ENCODE measurements at places on chromosomes 11 and 22. TPM values are rescaled to one million over a fixed set of nuclear protein-coding genes. Genes with fewer than 3 reads are reported as not detected.

- no peak for DNase-seq
These were observed 5.6 kb upstream of the SMCO4 start for GRCh38 chr11:93548679-93549319.

DNA sequence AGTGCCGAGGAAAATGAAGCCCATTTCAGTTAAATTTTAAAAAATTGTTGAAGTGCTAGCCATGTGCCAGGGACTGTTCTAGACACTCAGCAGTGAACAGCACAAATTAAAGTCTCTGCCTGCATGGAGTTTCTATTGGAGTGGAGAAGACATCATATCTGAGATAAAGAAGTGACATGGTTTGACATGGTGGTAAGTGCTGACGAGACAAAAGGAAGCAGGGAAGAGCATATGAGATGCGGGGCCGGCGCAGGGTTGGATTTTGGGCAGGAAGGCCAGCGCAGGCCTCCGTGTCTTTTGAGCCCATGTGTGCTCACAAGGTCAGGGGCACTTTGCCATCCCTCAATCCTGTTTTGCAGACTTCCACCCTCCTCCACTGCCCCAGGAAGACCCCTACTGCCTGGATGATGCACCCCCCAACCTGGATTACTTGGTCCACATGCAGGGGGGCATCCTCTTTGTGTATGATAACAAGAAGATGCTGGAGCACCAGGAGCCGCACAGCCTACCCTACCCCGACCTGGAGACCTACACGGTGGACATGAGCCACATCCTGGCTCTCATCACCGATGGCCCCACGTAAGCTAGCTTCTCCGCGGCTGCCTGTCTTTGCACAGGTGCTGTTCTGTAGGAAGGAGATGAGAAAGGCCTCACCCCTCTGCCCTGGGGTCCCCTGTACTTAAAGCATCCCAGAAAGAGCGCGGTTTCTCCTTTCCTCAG, 29.6 kb downstream of the AMPD3 start:
- DNase-seq: no peak

DNA sequence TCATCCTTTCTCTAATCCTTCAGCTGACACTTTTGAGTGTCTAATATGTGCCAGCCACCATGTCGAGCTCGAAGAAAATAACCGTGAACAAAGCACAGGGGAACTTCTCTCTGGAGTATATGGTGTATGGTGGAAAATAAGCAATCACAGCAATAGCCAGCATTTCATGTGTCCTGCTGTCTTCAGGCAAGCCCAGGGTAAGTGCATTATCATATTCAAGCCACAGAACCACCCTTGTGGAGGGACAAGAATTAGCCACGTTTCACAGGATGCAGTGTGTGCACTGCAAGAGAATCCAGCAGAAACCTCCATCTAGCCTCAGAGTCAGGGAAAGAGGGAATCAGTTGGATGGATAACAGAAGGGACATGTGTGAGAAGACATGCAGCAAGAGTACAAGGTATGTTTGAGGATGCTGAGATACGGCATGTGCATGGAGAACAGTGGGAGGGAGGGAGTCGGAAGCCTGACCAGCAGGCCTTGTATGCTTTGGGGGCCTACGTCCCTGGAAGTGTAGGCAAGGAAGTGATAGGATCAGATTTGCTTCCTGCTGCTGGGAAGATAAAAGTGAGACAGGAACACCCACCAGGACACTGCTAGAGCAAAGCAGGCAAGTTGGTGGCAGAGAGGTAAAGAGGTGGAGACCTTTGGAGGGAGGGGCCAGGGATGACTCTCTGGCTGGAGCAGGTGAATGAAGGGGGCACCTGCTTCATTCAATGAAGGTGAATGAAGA, 14.7 kb upstream of the GNAZ start:
- DNase-seq: no peak

DNA sequence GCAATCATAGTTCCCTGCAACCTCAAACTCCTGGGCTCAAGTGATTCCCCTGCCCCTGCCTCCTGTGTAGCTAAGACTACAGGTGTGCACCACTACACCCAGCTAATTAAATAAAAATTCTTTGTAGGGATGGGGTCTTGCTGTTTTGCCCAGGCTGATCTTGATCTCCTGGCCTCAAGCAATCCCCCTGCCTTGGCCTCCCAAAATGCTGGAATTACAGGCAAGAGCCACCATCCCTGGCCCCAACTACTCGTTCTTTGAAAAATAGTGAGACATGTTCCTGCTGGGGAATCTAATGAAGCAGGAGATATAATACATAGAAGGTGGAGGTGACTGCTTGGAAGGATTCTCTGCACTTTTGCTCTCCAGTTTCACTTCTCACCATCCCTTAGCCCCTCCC, 40.1 kb upstream of the RFPL3 start:
- DNase-seq: no peak

- no peak for DNase-seq
These were observed 45.1 kb upstream of the CBX7 start for GRCh38 chr22:39197578-39197977.

- no peak for DNase-seq
These were observed 7.6 kb upstream of the CTR9 start for GRCh38 chr11:10743354-10744000.

GRCh38 chr11:32213223-32213622, 122.3 kb downstream of the RCN1 start:
- no peak for DNase-seq

DNA sequence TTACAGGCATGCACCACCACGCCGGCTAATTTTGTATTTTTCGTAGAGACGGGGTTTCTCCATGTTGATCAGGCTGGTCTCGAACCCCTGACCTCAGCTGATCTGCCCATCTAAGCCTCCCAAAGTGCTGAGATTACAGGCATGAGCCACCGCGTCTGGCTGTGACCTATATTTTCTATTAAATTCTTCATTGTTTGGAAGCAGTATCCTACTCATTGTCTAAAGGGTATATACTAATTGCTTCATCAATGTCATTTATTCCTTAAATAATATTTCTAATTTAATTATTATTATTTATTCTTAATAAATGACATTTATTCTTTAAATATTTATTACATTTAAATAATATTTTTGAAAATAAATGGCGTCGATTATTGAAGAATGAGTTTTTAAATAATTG, 817.3 kb upstream of the API5 start:
- DNase-seq: no peak

DNA sequence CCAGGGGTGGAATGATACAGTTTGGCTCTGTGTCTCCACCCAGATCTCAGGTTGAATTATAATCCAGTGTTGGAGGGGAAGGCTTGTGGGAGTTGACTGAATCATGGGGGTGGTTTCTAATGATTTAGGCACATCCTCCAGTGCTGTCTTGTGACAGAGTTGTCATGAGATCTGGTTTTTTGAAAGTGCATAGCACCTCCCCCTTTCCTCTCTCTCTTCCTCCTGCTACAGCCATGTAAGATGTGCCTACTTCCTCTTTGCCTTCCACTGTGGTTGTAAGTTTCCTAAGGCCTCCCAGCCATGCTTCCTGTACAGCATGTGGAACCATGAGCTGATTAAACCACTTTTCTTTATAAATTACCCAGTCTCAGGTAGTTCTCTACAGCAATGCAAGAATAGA, 45.1 kb downstream of the THAP12 start:
- DNase-seq: no peak

- no peak for DNase-seq
These were observed 3.5 kb downstream of the IFT27 start for GRCh38 chr22:36772451-36772850.

DNA sequence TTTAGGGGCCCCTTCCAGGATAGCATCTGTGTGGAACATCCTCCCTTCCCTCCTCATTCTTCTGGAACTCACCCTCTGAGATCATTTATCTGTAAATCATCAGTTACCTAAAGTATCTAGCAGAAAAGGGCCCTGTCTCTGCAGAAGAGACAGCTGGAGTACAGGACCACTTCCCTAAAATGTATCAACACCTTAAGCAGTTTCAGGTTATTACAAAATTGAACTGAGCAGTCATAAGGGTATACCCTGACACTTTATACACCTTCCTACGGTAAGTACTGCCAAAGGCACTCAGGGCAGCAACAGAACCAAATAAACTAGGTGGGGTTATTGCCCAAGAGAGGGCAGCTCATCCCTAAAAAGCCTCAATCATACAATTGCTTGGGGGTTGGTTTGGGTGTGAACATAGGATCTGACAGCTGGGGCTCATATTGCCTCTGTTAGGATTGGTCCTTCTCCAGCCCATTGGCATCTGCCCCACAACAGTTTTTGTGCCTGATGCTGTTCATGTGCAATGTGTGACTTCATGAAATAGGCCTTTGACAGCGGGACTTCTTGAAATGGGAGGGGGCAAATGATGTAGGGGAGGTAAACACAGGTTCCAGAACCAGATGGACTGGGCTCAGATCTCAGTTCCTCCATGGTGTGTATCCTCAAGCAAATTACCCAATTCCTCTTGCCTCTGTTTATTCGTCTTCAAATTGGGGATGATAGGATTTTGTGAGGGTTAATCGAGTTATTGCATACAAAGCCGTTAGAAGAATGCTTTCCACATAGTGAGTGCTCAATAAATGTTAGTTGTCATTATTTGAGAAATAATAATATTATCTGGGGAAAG, 2.9 kb downstream of the POU2AF3 start:
- no peak for DNase-seq

- DNase-seq: no peak
These were observed 42.3 kb downstream of the OSBPL5 start for GRCh38 chr11:3122775-3123201.

- no peak for DNase-seq
These were observed 15.7 kb upstream of the IL10RA start for GRCh38 chr11:117970400-117971024.

- DNase-seq: no peak
These were observed 33.4 kb downstream of the ADM start for GRCh38 chr11:10338287-10338686.

DNA sequence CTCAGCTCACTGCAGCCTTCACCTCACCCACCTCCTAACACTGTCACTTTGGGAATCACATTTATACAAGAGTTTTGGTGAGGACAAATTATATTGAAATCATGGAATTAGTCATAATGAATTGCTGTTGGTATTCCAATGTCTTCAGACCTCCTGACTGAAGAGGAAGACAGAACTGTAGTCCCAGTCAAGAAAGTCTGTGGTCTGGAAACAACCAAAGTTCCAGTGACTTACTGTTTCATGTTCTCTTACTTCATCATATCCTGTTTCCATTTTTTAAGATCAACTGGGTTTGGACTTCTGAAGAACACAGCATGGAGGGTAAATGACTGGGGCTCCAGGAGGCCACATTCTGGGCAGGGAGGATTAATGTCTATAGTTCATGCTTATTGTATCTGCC, 43.0 kb upstream of the HIPK3 start:
- no peak for DNase-seq

DNA sequence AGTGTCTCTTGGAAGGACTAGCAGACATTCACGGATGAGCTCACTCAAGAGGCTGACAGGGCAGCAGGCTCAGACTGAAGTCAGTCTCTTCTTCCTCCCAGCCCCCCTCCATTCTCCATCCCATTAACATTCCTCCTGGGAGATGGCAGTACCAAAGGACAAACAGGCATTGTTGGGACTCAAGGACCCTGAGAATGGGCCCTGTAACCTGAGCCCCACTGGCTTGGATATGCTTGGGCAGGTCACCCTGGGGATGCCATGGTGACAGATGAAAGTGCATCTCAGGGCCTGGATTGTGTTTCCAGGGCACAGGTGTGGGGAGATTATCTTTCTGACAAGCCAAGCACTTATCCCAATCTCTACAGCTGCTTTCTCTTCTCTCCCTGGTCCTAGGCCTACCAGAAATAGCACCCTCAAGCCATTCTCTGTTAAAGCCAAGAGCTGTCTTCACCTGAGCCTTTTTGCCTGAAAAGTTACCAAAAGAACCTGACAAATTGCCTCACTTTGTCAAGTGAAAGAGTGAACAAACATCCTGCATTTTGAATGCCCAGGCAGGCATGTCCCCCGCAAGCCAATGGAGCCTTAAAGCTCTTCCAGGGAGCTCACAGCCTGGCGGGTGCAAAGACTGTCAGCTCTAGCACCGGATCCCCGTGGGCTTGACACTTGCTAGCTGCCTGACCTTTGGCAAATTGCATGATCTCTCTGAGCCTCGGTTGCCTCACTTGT, 366.0 kb upstream of the NARS2 start:
- no peak for DNase-seq

- DNase-seq: no peak
These were observed 60.7 kb downstream of the LRRC32 start for GRCh38 chr11:76609736-76610370.

DNA sequence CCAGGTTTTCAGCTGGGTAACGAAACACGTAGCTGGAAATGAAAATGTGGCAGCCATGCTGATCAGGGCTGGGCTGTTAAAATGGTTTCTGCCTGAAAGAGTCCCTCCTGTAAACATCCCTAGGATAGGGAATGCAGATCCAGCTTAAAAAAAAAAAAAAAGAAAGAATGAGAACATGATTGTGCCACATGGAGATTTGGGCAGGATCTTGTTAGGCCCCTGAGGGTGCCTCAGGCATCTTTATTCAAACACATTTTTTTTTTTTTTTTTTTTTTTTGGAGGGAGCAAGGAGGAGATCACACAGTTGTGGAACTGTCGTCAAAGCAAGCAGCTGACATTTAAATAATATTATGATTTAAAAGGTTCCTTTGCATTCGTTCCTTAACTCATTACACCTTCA, 900.3 kb downstream of the OPCML start:
- no peak for DNase-seq

GRCh38 chr11:123434262-123434661, 4.2 kb downstream of the GRAMD1B start:
- DNase-seq: no peak

DNA sequence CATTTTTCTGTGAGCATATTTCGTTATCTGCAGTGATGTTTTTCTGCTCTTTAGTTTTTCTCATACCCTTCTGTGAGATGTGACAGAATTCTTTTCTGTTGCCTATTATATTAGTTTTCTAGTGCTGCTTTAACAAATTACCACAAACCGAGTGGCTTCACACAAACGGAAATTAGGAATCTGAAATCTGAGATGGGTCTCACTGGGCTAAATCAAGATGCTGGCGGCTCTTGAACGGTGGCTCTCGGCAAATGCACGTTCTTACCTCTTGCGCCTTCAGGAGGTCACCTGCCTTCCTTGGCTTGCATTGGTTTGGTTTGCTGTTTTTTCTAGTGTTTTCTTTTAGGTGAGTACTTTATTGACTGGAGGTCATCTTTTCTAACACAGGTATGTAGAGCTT, 13.0 kb downstream of the ZBED4 start:
- no peak for DNase-seq

DNA sequence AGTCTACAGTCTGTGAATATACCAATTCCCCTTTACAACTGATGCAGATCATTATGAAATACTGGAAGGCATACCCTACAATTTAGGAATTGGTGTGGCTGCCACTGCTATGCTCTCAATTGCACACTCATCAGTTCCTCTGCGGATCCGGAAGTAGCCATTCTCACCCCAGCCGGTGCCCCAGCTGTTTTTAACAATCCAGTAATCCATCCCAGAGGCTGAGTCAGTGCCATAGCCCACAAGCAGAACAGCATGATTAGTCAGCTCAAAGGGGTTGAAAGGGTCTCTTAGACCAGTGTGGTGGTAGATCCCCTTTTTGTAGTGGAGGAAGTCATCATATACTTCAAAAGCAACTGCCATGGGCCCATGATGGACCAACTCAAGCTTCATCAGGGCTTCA, 43.6 kb downstream of the CTSC start:
- DNase-seq: no peak

GRCh38 chr22:27220339-27220738, 563.0 kb downstream of the MIAT start:
- DNase-seq: no peak

Gene MUC5AC
- not detected for total RNA-seq

Gene MEI1
- 13.4 TPM for total RNA-seq

Gene OR51B5
- total RNA-seq: not detected

Gene SEPTIN3
- 0.68 TPM for total RNA-seq

Gene FZD4
- total RNA-seq: 0.11 TPM

Gene TBX1
- not detected for total RNA-seq

Gene KCNJ5
- total RNA-seq: not detected

Gene NFAM1
- total RNA-seq: not detected

Gene ATG13
- total RNA-seq: 54.8 TPM

Gene OR51F2
- total RNA-seq: not detected

Measured in activated T-cell treated with anti-CD3 and anti-CD28 coated beads, Interleukin-2, amount 50 U/mL, for 4 hours (primary cell).